ENCODE measurements at places on chromosomes 7 and 10.

DNA sequence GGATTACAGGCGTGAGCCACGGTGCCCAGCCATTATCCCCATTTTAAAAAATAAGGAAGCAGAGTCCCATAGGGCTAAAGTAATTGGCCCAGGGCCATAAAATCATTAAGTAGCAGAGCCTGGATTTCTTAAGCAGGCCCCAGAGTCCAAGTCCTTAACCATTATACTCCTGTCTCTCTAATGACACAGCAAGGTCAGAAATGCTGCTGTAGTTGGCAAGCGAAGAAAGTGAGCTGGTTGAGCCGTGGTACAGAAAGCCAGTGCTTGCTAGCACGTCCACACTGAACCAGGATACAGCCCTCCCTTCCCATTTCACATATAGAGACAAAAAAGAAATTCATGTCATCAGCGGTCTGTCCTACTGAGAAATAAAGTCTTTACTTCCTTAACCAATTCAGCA lies 562.7 kb downstream of the GALNT17 start:
- no peak for DNase-seq

DNA sequence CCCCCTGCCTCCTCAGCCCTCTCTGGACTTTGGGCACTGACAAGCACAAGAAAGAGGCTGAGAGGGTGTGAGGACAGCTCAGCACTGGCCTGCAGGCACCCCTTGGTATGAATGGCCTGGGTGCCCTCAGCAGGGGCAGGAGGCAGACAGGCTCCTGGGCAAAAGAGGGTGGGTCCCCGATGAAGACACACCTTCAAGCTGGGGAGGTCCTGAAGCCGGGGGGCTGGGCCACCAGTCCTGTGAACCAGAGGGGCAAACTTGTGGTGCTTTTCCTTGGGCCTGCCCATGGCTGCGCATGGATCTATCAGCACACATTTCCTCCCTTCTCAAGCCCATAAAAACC lies 22.8 kb downstream of the FAM241B start:
- no peak for DNase-seq

- DNase-seq = no peak
Observed at GRCh38 chr10:60315311-60315710, 74.4 kb downstream of the ANK3 start.

DNA sequence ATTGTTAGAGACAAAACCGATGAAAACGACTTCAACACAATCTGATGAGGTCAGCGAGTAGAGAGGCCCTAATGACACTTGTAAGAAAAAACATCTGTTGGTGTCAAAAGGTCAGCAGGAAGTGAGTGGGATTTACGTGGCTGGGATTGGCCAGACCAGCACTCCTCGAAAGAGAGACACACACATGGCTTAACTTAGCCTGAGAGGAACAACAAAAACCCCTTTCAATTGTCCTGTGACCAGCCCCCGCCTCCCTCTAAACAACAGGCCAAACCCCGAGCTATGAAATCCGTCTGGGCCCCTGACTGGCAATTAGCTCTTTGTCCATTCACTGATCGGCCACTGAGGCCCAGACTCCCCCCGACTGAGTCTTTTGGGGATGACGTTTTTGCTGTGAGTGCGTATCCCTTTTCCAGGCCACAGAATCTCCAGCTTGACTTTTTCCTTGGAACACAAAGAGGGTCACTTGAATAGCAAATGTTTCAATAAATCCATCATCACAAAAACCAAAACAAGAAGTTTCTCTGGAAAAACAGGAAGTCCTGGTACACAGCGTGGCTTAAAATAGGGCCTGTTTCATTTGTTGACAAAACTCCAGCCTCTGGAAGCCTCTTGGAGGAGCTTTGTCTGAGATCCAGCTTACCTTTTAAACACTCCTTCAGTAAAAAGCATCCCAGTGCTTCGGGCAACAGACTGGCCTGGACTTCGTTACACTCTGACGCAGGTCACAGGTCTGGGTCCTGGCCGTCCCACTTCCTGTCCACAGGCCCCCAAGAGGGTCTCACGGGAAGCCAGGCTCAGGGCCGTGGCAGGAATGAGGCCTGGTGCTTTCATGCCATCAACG lies 103.0 kb downstream of the CTBP2 start:
- no peak for DNase-seq

DNA sequence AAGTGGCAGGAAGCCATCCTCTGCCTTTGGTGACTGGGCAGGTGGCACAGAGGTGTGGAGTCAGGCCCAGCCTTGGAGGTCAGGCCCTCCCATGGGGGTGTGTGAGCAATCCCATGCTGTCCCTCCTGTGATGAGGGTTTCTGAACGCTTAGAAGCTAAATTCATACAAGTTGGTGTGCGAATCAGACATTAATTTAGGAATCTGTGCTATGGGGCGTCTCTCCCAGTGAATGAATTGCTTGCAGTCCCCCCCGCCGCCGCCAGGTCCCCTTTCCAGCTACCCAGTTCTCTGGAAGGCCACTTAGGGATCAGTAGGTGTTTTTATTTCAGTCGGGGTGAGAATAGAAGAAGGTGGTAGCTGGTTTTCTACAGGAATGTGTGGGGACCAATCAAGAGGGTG lies 37.5 kb downstream of the LRRC18 start:
- DNase-seq = no peak

- no peak for DNase-seq
Observed at GRCh38 chr10:125263551-125263950, 103.2 kb upstream of the CTBP2 start.

DNA sequence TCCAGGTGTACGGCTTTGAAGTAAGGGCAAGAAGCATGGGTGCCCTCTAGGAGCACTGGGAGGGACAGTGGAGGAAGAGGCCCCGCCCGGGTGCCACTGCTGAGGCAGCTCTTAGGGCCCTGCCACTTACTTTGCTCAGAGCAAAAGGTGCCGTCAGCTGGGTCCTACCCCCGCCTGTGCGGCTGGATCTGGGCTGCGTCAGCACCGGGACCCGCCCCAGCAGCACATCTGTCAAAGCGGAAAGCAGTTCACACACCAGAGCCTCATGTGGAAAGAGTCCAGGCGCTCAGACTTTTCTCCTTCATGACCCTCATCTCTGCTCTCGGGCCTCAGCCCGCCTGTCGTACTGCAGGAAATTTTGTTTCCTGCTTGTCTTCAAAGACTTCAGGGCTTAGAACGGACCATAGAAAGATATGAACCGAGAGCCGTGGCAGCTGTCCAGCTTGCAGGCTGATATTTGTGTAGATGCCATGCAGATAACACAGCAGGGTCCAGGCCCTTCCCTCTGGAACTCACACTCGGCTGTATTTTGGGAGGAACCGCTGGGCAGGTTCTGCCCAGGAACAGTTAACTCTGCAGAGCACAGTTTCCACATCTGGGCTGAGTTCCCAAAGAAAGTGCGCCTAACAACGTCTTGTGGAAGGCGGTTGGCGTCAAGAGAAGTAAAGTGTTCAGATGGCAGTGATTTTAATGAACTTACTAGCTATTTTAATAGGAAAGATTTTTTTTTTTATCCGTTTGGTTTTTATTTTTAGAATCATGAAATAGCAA lies 44.3 kb upstream of the PRKAR1B start:
- DNase-seq = no peak

- no peak for DNase-seq
Observed at GRCh38 chr7:32532716-32533115, 37.4 kb downstream of the AVL9 start.

DNA sequence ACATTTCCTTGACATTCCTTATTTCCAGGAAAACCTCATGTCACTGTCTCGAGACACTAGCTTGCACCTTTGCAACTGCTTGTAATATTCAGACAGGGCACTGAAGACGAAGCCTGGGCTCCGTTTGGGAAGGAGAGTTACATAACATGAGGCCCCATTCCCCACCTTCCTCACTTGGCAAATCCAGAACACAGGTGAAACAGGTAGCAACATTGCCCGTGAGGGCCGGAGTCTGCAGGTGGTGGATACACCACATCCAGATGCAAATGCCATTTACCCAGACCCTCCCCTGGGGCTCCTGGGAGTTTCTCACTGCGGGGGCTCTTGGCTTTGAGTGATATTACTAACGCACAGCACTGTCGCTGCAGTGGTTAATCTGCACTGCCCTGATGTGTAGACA lies 491.0 kb downstream of the PTPRN2 start:
- DNase-seq = no peak

GRCh38 chr10:110723224-110723891 lies 79.2 kb downstream of the RBM20 start:
- no peak for DNase-seq

GRCh38 chr10:133378251-133379096 lies 588 bp upstream of the PAOX start:
- DNase-seq = peak; percentile 64

GRCh38 chr7:15620491-15621185 lies 58.8 kb upstream of the AGMO start:
- DNase-seq = no peak

- no peak for DNase-seq
Observed at GRCh38 chr7:68958571-68958970, 639.7 kb upstream of the AUTS2 start.

- no peak for DNase-seq
Observed at GRCh38 chr7:25122373-25122772, 2.7 kb downstream of the CYCS start.

DNA sequence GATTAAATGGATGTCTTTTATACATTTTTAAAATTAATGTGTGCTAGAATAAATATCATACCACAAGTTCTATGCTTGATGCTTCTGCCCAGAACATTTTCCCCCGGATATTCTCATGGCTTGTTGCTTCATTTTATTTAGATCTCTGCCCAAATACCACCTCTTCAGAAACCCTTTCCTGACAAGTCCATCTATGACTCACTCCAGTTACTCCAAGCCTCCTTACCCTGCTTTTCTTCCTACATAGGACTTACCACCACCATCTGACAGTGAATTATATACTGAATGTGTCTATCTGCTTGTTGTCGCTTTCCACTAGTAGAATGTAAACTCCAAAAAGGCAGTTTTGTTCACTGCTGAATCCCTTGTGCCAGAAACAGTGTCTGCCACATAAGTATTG lies 19.1 kb upstream of the ERVW-1 start:
- DNase-seq = no peak

GRCh38 chr10:132172091-132173066 lies 14.4 kb upstream of the DPYSL4 start:
- no peak for DNase-seq
